ENCODE measurements at places on chromosomes 2 and 18.

GRCh38 chr18:77135339-77136075 lies 2.9 kb upstream of the MBP start:
- no peak for DNase-seq

DNA sequence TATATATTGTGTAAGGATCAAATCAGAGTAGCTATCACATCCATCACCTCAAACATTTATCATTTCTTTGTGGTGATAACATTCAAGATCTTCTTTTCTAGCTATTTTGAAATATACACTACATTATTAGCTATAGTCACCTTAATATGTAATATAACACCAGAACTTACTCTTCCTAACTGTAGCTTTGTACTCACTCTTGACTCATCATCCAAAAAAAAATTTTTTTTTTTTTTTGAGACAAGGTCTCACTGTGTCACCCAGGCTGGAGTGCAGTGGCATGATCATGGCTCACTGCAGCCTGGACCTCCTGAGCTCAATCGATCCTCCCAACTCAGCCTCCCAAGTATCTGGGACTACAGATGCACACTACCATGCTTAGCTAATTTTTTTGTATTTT lies 153.3 kb downstream of the EML6 start:
- no peak for DNase-seq

DNA sequence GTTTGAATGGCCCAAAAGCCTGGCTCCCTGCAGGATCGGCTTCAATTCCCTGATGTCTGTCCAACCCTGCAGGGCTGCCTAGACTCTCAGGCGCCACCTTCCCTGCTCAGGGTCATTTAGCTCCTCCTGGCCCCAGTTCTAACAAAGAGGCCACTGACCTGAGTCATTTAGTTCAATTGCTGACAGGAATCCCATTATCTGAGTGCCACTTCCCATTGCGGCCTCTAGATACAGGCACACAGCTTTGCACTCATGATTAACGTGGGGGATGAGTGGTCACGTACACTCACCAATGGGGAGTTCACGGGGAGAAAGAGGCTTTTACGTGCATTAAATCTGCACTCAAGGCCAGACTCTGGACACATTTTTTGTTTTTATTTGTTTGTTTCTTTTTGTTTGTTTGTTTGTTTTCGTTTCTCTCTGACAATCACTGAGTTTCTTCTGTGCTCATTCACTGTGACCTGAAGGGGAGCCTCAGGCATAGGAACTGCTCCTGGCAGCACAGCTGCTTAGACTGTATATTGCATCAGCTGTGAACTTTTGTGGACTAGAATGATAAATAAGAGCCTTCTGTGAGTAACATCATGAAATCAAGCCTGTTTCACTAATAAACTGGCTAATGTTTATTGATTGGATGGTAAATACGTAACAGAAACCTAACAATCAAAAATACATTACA lies 118.9 kb upstream of the CTNNA2 start:
- DNase-seq: peak; percentile 19

GRCh38 chr2:206765242-206766056 lies at the start of the genes FASTKD2 and MDH1B:
FASTKD2 (plus strand) TSS chr2:206765606; CDS start chr2:206766694, 1,088 bp downstream.
MDH1B (minus strand) TSS chr2:206765328; CDS start chr2:206765271, 57 bp downstream.
- peak; percentile 55 for DNase-seq

- DNase-seq: no peak
Observed at GRCh38 chr2:7952046-7952745, 729.7 kb upstream of the ID2 start.

DNA sequence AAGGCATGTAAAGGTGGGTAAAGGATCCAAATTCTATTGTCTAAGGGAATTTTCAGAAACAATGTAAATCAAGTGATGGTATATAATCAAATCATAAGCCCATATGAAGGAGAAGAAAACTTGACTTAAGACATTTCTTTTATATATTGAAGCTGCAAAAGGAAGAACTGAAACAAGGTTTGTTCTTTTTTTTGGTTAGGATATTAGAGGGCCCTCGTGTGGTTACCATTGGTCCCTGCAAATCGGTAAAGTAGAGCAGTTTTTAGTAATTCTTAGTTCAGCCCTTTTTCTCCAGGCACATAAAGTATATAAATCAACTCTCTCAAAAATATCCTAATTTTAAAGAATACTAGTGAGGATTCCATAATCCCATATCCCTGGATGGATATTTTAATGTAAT lies 105.6 kb upstream of the STK17B start:
- no peak for DNase-seq

DNA sequence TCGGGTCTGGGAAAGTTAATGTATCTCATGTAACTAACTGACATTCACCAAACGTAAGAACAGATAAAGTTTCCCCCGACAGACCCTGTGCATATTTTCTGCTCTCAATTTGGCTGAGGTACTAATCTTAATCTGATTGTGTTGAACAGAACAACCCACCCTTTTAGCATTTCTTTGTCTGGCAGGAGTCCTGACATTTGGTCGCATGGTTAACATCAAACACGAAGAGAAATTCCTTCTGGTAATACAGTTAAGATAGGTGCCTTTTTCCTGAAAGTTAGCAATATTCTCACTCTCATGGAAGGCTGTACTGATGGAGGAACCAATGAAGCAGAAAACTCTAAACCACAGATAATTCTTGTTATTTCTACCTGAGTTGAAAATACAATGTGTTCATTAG lies 520.8 kb downstream of the PARD3B start:
- no peak for DNase-seq

DNA sequence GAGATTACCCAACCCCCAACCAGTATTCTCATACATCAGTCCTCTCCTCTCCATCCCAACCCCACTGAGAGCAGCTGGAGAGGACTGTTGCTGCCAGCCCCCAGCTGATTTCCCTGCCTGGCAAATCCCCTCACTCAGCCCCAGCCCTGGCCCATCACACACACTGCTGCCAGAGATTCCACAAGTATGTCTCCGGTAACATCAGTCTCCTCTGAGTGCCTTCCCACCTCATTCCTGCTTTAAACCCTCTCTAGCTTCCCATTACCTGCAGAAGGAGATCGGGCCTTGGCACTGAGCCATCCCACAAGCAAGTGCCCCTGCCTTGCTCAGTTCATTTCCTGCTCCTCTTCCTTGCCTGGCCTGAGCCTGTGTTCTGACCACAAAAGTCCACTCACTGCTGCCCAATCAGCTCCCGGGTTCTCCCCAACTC lies 50.6 kb upstream of the ZFP36L2 start:
- no peak for DNase-seq

DNA sequence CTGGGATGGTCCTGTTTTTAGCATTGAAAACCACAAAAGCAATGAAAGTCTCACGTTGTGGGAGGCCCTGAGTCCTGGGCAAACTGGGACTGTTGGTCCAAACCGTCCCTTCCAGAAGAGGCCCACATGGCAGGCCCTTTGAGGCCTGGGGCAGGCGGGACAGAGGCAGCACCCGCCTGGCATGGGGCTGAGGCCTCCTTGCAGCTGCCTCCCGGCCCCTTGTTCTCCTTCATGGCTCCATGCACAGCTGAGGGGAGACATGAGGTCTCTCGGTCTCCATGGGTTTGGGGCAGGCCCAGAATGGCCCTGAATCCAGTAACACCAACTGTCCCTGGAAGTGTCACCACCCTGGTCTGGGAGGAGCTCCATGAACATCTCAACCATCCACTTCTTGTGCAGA lies 61.9 kb downstream of the RRM2 start:
- DNase-seq: no peak

DNA sequence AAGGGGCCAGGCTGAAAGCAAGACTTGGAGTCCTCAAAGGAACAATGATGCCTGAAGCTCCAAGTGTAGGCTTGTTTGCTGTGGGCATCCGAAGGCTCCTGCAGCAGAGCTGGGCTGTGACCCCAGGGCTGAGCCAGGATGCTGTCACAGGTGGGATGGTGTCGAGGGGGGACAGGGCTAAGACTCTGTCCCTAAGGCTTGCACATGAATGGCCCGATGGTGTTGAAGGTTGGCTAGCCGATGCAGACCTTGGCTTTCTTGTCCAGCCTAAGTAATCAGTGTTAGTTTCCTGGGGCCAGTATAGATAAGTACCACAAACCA lies 251.0 kb downstream of the NDUFA10 start:
- no peak for DNase-seq

- no peak for DNase-seq
Observed at GRCh38 chr18:62717925-62718800, 2.8 kb downstream of the PHLPP1 start.

GRCh38 chr2:118055512-118056164 lies 32.6 kb upstream of the INSIG2 start:
- DNase-seq: no peak

- no peak for DNase-seq
Observed at GRCh38 chr2:71894261-71894660, 253.4 kb downstream of the CYP26B1 start.

GRCh38 chr2:96787411-96787810 lies 26.7 kb downstream of the CNNM4 start:
- DNase-seq: no peak

GRCh38 chr2:123095219-123095835 lies 929.8 kb upstream of the CNTNAP5 start:
- DNase-seq: no peak

DNA sequence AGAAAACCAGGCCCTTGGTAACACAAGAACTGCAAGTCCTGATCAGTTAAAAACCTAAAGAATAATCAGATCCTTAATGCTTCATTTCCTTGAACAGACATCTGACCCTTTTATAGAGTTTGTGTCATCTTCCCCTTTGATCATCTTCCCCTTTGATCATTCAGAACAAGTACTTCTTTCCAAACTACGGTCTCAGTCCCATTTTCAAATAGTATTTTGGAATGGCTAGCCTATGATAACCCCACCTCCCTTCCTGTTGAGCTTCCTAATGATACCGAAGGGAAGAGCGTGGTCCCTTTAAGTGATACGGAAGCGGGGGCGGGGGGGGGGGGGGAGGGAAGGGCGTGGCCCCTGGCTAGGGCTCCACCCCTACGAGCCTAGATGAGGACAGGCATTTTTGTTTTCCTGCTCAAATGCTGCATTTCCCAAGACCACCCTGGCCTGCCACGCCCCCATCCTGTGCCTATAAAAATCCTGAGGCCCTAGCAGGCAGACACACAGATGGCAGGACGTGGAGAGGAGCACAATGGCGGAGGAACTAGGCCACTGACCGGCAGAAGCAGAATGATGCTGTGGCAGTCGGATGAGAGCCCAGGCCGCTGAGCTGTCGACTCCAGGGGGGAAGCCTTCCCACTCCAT lies 24.1 kb upstream of the CHRNA1 start:
- no peak for DNase-seq

GRCh38 chr2:27074738-27075565 lies 3.5 kb upstream of the EMILIN1 start:
- no peak for DNase-seq

GRCh38 chr18:3383381-3383915 lies 66.5 kb upstream of the TGIF1 start:
- no peak for DNase-seq

GRCh38 chr2:159926695-159927094 lies 128.7 kb upstream of the CD302 start:
- DNase-seq: no peak

GRCh38 chr2:30934066-30934465 lies 126.8 kb upstream of the CAPN13 start:
- DNase-seq: no peak

DNA sequence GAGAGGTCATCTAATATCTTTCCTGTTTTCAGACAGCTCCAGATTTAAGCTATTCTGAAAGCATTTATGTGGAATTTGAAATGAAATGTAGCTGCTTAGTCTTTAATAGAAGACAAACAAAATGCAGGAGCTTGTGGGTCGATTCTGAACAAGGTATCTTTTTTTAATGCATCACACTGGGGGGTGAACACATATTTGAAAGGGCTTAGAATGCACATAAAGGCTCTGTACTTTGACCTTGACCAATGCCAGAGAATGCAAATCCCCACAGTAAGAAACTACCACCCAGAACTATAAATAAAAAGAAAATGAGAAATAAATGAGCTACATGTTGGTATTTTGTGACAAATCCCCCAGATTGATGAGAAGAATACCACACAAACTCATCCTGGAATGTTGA lies 489.3 kb downstream of the PIK3C3 start:
- DNase-seq: no peak

DNA sequence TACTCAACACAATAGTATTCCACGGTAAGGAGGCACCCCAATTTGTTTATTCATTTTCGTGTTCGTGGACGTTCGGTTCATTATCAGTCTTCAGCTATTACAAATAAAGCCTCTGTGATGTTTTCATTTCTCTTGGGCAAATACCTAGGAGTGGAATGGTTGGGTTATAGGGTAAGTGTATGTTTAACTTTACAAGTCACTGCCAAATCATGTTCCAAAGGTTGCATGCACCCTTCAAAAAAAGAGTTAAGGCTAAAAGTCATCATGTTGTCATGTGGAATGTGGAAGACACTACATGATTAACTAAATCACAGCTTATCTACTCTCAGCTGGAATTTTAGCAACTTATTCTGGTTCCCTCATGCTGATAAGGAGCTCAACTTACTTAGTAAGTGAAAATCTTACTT lies 15.8 kb downstream of the INO80C start:
- no peak for DNase-seq

DNA sequence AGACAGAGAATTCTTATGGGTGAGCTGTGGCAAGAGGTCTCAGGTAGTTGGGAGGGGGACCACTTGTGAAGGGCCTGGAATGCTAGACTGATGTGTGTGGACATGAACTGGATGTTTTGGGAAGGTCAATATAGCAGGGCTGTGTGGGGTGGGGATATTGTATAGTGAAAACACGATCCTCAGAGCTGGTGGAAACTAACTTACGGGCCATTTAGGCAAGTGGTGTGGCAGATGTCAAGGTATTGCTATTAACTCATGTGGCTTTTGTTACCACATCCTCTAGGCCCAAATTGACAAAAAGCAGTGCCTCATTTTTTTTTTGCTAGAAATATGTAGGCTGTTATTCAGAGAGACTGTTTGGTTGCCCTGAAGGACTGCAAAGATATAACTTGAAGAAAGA lies 8.0 kb upstream of the GALNT1 start:
- no peak for DNase-seq

DNA sequence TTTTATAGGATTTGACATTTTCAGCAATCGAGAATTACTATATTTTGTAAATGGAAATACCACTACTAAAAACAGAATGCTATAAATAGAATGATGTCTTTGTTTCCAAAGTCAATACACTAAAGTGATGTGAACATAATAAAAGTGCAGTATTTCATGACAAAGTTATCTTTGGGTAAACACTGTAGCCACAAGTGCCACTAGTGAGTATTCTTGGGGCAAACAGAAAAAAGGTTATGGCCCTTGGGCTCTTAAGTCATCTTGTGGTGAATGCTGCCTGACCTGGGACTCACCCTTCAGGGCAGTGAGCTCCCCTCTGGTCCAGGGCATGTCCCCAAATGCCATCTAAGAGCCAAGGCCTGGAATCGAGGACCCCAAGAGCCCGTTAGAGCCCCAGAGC lies 99.2 kb upstream of the KYNU start:
- DNase-seq: no peak

DNA sequence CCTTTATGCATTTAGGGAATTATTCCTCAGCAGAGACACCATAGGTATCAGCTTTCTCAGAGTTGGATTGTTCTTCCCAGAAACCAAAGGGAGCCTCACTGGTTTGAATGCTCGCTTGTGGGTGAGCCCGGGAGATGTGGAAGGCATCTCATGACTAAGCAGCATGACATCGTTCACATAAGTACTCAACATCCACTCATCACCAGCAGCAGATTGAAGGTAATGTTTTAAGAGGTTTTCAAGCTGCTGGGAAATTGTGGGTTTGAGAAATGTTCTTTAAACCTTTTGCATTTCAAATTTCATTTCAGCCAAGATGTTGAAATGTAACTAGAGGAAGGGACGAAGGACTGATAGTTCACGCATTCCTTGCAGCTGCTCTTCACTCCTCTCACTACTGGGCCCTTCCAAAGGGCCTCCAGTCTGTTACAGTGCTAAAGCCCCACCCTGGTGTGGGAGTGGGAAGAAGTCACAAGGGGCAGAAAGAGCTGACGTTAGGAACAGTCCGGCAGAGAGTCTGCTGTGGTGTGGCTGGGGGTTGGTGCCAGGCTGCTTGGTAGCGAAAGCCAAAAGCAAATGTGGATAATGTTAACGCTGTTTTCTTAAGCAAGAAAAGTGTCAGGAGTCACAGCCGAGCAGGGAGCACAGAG lies 324.5 kb upstream of the EPHA4 start:
- no peak for DNase-seq

Measured in progenitor cell of endocrine pancreas (in vitro differentiated cells).